NCI-H1092 treated with DMSO at 0.1 percent for 48 hours (cell line): ENCODE measurements at places on chromosomes 5 and 9.

- DNase-seq, result no peak
Measured at GRCh38 chr5:169270827-169271226, 30.1 kb downstream of the SLIT3 start.

DNA sequence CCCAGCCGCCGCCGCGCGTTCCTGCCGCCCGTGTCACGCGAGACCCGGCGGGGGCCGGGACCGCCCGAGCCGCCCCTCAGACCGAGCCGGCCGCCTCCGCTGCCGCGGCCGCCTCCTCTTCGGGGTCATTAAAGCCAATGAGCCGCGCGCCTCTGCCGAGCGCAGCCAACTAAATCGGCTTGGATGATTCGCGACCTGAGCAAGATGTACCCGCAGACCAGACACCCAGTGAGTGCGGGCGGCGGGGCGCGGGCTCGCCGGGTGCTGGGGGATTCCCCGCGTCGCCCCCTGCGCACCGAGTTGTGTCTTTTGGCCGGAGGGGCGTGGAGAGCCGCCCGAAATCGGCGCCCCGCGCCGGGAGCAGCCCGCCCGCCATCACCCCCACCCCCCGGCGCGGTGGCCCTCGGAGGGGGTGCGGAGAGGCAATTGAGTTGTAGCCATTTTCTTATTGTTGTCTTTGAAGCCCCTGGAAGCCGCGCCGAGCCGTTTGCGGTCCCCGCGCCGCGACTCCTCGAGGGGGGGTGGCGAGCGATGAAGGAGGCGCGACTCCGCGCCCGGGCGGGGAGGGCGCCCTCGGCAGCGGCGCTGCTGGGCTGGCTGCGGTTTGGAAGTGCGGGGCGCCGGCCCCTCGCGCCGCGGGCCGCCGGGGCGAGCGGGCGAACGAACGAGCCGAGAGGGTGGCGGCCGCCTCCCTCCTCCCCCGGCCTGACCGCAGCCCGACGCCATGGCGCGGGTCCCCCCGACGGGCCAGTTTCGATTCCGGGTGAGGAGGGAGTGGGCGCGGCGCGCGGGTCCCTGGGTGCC lies 1.0 kb downstream of the TLE4 start:
- peak; percentile 22 for DNase-seq

DNA sequence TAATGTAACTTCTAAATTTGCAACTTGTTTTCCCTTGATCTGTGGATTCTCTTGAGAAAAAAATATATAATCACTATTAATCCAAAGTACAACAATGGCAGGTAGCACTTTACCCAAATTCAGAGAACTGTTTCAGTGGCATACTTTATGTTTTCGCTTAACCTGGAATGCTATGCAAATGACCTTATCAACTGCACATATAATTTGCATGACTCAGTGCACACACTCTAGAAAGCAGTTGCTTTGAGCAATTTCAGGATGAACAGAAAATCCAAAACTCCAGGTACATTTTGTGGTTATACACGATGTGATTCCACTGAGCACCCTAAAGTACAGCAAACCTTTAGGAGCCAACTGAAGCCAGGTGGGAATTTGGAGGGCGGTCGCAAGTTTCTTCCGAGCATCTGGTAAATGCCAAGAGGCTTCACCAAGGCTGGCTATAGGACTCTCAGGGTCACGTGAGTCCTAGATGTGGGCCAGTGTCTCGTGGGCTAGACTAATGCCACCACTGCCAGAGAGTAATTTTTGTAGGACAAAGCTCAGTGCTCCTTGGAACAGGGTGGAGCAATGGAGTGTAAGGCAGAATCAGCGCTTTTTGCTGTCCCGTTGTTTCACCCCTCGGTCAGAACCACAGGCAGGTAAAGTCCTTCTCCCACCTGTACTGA lies 37.3 kb downstream of the DMGDH start:
- DNase-seq, result no peak

DNA sequence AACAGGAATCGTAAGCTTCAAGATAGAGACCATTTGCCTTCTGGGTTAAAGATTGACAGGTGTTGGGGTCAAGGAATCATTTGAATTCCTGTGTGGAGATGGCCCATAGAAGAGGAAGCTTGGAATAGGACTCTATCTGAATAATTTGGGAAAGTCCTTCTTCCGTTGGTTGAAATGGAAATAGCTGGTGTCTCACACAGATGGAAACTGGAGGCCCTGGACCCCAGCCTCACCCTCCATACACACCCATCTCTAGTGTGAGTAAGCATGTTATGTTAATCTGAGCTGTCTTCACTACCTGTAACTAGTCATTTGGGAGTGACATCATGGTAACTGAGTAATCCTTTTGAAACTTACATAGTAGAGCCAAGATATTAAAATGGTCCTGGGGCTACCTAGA lies 184.4 kb downstream of the CD180 start:
- no peak for DNase-seq

DNA sequence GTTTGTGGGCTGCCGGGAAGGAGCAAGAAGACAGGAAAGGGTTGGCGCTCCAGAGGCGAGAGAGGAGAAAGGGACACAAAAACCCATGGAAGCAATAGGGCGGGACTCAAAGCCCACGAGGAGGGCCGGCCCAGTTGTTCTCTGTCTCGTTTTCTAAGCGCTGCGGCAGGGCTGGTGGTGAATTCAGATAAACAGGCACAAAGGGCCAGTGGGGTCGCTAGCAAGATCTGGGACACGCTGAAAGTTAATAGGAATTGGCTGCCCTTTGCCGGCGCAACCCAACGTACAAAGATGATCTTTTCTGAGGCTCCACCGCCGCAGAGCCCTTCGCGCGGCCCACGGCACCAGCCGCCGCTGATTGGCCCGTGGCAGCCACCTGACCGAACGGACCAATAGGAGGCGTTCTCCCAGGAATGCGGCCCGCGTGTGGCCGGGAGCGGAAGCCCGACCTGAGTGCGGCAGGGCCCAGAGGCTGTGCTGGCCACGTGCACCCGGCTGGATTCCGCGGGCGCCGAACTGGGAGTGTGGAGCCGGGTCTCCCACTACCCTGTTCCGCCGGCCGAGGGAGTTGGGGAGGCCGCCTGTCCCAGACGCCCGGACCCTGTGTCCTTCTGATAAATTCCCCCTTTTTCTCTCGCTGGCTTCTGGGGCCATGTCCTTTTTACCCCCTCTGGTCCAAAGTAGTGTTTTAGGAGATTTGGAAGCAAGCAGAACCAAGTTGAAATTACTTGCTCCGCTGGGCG lies 16.8 kb upstream of the NSD1 start:
- DNase-seq, result no peak

DNA sequence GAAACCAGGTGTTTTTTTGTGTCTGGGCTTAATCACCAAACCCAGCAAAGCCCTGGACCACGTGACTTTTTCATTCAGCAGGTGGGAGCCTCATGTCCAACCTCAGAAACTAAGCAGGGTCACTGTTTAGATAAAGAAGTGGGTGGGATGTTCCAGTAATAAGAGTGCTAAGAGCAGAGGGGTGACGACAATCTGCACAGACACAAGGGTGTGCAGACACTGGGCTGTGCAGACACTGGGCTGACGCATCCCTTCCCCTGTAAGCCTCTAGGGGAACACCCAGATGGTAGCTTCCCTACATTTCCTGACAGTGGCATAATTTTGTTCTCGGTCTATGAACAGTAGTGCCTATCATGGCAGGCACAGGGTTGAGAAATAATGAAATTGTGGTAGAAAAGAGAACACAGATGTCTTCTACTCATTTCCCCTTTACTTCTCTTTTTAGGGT lies 85.1 kb downstream of the SAXO1 start:
- DNase-seq, result peak; percentile 36

DNA sequence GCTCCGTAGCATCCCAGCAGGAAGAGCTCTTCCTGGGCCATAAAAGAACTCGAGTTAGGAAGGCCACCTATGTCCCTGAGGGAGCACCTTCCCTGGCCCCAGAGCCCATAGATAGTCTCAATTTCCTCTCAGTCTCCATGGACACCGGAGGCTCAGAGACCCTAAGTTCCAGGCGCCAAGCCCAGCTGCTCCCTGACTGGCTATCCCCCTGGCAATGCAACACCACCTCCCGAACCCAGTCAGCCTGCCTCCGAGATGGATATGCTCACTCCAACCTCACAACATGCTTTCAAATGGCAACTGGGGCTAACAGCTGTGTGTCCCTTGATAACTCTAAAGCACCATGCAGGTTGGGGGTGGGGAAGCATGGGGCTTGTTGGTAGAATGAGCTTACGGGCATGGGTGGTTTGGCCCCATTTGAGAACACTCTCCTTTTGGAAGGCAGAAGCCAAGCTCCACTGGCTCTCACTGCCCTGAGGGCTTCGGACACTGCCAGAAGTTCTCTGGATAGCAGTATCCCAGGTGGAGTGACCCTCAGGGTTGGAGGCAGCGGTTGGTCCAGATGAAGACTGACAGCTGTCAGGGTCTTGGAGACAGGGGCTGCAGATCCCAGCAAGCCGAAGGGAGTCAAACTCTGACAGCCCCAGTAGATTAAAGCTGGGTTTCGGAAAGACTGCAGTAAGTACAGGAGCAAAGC lies 165.3 kb downstream of the PAX5 start:
- DNase-seq, result peak; percentile 50

DNA sequence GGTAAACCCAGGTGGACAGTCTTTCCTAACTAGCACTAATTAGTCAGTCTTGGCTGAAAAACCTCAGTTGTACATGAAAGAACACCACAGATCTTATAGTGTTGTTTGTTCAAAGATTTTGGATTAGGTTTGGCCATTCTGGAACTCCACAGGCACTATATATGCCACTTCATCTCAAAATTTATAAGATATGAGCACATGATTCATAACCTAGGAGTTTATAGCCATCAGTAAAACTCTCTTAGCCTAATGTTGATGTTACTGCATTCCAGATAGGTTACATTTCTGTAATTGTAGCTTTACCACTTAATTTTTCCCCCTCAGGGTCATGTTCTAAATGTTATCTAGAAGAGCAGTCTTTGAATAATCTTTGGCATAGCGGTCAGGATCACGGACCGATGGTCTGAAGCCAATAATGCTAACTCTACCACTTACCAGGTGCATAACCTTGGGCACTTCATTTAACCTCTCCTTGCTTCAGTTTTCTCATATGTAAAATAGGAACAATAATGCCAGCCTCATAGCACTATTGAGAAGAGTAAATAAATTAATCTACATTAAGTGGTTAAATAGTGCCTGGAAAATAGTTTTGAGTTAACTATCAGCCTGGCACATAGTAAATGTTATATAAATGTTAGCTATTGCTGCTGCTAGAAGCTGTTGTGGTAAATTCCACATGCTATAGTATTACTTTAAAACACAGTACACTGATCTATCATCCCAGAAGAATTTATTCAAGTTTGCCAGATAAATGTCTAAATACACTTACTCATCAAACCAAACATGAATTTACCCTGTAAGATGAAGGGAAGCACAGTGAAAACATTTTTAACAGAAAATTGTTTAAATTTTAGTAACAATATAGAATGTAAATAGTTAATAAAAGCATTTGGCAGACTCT lies 743.9 kb downstream of the NR2F1-AS1 start:
- DNase-seq, result no peak

DNA sequence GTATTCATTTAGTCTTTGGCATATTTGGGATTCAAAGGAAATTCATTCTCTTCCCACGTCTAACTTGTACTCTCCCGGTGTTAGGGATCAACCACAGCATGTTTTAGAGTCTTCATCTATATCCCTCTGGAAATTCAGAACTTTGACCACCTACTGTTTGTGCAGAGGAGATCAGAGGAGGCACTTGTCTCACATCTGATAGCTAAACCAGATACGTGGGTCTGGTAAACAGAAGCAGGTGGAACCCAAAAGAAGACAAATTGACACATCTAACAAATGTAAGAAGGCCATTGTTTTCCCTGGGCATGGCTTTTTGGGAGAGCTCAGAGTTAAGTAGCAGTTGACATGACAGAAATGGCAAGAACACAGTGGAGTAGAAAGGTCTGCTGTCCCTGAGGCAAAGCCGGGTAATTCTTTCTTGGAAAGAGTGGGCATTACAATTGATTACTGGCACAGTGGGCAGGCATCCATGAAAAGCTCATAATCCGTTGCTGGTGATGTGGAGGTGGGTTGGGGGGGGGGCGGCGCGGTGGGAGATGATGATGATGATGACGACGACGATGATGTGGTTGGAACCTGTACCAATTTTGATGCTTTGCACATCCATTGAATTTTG lies 27.5 kb downstream of the PIP5K1B start:
- DNase-seq, result no peak

DNA sequence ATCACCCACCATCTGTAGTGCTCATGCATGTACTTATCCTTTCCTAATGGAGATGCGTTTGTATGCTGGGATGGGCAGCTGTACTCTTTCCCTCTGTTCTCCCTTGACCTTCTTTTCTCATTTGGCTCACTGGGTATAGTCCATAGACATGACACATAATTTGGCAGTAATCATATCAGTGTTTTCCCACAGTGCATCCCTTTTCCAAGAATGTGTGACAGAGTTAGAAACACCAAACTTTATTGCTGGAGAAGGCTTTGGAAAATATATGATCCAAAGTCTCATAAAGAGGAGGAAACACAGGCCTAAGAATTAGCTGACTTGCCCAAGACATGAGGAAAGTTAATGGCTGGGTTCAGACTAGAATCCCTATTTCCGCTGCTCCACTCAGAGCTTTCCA lies 1233.4 kb upstream of the DMAC1 start:
- DNase-seq, result no peak

DNA sequence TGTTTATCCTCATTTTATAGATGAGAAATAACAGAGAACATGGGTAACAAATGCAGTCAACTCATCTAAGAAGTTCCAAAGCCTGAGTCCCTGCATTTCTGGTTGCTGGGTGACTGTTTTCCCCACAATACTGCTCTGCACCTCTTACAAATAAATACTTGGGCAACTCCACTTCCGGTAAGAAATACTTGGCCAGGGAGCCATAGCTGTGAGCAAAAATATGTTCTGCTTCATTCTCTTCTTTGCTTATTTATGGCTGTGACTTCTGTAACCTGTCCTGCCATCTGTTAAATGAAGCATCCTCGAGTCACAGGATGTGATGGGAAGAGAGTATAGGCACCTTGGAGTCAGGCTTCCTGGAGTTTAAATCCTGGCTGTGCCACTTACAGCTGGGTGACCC lies 49.9 kb downstream of the GDNF start:
- DNase-seq, result no peak

DNA sequence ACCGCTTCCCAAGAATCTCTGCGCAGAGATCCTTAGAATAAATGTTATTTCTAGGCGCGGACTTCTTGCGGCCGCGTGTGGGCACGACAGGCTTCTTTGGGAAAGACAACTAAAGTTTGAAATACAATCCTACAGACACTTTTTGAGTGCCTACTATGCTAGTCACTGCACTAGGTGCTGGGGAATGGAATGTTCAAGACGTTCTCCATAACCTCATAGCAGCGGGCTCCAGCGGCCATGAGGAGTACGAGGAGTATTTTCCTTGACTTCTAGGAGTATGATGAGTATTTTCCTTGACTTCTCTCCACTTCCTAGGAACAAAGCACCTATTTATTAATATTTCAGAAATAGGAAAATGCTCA lies 636 bp upstream of the PWWP2A start:
- no peak for DNase-seq

GRCh38 chr9:2966565-2967300 lies 122.8 kb upstream of the PUM3 start:
- DNase-seq, result no peak

GRCh38 chr5:111697215-111697614 lies 59.8 kb downstream of the NREP start:
- DNase-seq, result no peak

DNA sequence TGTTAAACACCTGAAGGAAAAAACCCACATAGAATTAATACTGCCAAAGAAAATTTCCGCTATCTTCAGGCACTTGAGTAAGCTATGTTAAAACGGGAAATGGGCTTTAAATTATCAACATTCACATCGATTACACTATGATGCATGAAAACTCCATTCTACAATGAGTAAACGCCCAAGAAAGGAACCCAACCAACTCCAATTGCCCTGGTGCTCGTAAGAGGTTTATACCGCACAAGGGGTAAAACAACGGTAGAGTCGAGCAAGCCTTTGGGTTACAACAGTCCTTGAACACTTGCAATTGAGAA lies 1.0 kb downstream of the AGTPBP1 start:
- DNase-seq, result no peak
